ENCODE measurements at places on chromosomes 7 and 10.

GRCh38 chr7:96349572-96349971, 27.7 kb upstream of the SLC25A13 start:
- DNase-seq: no peak

- no peak for DNase-seq
Observed at GRCh38 chr7:146255609-146256008, 139.0 kb downstream of the CNTNAP2 start.

- DNase-seq: no peak
Observed at GRCh38 chr7:42314696-42315095, 77.7 kb upstream of the GLI3 start.

- DNase-seq: no peak
Observed at GRCh38 chr10:130553826-130554225, 417.6 kb downstream of the GLRX3 start.

- no peak for DNase-seq
Observed at GRCh38 chr7:75772081-75773077, at the start of gene CCL26. Gene CCL26, minus strand, starts transcription at chr7:75772211. Its CDS starts 35 bp downstream, at chr7:75772176.

DNA sequence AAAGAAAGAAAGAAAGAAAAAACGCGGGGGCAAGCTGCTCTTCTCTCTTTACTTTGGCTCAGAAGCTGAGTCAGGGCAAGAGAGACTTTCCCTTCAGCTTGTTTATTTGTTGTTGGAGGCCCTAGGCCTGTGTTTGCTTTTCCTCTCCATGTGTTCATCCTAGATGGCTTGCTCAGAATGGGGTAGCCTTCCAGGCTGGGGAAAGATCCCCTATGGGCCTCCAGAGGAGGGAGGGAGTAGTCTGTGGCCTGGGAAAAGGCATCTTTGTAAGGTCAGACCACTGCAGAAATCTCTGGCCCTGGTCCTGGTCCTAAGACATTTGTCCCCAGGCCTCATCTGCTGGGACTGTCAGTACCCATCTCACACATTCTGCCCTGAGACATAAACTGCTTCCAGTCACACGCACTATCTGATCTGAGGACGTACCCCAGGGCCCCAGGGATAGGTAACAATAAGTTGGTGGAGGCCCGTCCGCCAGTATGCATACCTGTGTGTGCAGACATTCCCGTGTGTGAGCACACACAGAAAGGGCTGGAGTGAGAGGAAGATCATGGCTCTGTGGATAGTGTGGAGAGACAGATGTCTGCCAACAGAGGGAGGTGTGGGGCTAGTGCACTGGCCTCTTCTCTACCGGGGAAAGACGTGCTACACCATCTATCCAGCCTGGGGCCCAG, 4.9 kb upstream of the SCD start:
- DNase-seq: peak; percentile 67

DNA sequence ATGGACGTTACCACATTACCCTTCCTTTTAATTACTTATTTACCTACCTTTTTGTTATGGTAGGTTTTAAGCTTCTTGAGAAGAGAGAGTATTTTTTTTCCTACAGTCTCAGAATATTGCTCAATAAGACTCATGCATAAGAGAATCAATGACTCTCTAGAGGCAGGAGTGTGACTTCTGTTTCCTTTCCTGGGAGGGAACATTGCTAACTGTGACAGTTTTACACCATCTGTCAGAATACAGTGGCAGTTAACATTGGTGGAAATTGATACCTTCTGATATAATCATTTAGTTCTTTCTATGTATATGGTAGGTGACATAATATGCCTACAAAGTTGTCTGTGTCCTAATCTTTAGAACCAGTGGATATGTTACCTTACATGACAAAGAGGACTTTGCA, 348.7 kb upstream of the POT1 start:
- no peak for DNase-seq

DNA sequence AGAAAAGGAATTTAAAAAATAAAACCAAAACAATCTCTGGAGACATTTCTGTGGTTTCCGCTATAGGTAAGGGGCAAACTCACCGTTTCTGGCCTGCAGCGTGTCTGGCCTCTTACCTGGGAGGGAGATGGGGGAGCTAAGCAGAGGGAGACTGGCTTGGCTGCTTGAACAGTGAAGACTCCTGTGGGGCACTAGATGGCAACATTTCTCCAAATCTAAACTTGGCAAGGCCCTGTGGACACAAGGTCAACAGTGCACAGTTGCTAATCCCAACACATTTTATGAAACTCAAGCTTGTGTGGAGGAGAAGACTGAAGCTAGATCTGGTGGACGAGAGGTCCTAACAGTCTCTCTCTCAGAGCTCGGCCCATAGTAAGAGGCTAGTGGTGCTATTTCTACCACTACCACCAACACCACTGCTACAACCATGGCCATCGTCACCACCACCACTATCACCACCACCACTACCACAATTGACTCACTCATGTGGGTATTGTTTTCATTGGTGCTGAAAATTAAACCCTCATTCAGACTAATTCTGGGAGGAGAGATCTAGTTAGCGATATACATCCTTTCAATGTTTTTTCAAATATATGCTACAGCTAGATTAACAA, 28.4 kb upstream of the CDHR3 start:
- no peak for DNase-seq

- no peak for DNase-seq
Observed at GRCh38 chr7:142595816-142596516, 153.3 kb upstream of the PRSS1 start.

Measured in D721Med (cell line).